Colonic mucosa (tissue), 4 donors: ENCODE measurements at places on chromosomes 12 and 14. TPM values are rescaled to one million over a fixed set of nuclear protein-coding genes. Genes with fewer than 3 reads are reported as not detected.

Gene SELPLG
- total RNA-seq: 2.5 TPM

DNA sequence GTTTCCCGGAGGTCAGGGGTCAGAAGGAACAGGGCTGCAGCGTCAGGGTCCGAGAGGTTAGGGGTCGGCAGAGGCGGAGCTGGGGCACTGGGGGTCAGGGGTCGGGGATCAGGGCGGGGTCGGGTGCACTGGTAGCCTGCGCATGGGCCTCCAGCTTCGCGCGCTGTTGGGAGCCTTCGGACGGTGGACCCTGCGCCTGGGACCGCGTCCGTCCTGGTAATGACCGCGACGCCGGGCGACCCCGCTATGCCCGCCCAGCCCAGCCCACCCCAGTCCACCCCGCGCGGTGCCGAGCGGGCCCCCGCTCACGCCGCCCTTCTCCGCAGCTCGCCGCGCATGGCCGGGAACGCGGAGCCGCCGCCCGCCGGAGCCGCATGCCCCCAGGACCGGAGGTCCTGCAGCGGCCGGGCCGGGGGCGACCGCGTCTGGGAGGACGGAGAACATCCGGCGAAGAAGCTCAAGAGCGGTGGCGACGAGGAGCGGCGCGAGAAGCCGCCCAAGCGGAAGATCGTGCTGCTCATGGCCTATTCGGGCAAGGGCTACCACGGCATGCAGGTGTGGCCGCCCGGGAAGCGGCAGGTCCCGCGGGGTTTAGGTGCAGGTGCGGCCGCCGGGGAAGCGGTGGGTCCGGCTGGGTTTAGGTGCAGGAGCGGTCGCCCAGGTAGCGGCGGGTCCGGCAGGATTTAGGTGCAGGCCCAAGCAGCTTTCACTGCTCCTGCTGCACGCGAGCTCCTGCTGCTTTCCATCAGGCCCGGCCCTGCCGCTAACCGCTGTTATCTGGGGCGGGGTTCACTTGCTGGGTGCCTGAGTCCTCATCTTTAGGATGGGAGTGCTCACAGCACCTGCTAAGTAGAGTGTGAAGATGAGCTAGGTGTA, 743 bp downstream of the PUS1 start:
- H3K27me3 ChIP-seq: no peaks in the 10 kb centered on the region
- peak; percentile 44 for DNase-seq
- H3K36me3 ChIP-seq: peaks cover 4% of the 10 kb centered on the region
- H3K4me1 ChIP-seq: peaks cover 6% of the 10 kb centered on the region
- peak overlapping the region; percentile 17 for H3K27ac ChIP-seq
- H3K4me3 ChIP-seq: peak overlapping the region; percentile 91

GRCh38 chr12:89752341-89752740, 43.7 kb upstream of the ATP2B1 start:
- H3K36me3 ChIP-seq: no peaks in the 10 kb centered on the region
- no peak overlapping the region for H3K27ac ChIP-seq
- H3K4me1 ChIP-seq: no peaks in the 10 kb centered on the region
- H3K4me3 ChIP-seq: no peak overlapping the region
- no peaks in the 10 kb centered on the region for H3K27me3 ChIP-seq

DNA sequence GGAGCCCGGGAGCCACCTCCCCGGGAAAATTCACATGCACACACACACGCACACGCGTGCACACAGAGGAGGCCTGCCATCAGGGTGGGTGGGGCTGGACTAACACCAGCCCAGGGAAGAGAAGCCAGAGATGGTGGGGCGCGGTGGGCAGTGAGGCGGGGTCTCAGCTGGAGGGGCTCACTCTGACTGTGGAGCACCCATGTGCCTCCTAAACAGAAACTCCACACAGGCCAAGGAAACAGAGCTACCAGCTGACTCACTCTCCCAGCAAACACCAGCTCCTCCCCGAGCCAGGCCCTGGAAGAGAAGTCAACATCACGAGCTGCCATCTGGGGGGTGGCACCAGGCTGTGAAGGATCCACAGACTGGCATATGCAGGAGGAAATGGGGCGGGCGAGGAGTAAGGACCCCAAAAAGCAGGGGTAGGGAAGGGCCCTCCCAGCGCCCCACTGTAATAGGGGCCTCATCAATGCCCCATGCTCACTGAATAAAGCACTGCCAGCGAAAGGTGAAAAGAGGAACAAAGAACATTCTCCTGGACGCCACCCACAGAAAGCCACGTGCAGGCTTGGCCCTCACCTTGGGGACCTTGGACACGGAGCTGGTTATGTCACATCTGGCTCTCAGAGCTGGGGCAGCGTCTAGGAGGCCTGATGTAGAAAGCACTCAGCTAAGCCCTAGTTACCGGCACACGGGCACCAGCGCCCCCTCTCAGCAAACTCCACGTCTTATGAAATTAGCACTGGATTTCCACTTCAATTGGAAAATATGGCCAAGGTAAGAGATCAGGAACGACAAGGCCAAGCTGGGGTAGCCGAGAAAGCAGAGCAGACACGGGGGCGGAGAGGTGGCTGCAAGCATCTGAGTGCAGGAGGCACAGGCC, 8.4 kb upstream of the INF2 start:
- H3K4me1 ChIP-seq: peaks cover 38% of the 10 kb centered on the region
- no peaks in the 10 kb centered on the region for H3K27me3 ChIP-seq
- peak overlapping the region; percentile 91 for H3K27ac ChIP-seq

DNA sequence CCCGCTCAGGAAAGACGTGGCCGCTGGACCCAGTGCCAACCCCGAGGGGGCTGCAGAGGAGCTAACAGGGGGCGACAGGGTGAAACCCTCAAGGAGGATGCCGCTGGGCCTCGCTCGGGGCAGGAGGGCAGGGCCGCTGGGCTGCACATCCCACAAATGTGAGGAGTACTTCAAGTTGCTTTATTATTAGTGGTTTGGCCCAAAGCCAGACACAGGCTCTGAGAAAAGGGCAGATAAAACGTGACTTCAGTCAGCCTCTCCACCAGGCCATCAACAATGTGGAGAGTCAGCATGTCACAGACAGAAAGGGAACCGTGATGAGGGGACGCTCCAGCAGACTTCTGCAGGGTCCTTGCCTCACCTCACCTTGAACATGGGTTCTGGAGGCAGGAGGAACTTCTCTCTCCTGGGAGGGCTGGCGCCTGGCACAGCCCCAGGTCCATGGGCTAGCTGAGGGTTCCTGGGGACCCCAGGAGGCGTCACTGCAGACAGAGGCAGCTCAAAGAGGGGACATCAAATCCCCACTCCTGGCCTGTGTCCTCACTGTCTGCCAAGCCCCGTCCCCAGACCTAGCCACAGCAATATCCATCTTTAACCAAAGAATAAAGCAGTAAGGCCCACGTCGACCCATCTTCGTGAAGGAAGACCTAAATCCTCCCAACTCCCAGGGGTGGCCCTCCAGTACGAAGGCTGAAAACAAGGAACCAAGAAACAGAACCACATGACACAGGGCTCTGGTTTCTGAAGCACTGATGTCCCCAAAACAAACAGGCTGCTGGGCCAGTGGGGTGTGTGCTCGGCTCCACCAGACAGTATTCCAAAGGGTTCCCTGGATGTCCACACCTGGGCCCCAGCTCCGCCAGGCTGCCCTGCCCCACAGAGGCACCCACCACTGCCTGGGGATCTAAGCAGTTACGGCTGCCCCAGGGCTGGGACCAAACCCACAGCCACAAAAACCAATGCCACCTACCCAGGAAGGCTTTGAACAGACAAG, 35.1 kb downstream of the CCDC85C start:
- no peak overlapping the region for H3K27ac ChIP-seq
- no peak for DNase-seq
- no peaks in the 10 kb centered on the region for H3K27me3 ChIP-seq
- no peak overlapping the region for H3K4me3 ChIP-seq
- peaks cover 44% of the 10 kb centered on the region for H3K4me1 ChIP-seq
